K562 (cell line): ENCODE measurements at places on chromosomes 12 and 14. TPM values are rescaled to one million over a fixed set of nuclear protein-coding genes. Genes with fewer than 3 reads are reported as not detected.

DNA sequence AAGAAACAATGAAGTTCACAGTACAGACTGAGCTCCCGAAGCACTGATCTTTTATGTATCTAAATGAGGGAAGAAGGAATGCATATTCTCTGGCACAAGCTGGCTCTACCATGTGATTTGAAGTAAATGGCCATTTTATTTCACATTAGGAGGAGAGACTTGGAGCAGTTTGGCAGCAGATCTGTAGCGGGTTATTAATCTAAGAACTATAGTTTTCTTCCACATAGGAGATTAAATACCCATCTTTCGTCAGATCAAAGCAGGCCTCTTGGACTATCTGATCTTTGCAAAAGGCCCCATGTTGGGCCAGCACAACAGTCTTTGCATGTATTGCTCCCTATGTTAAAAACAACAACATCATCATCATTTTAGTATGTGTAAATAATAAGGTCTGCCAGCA, 477.8 kb downstream of the ZFP36L1 start:
- DNase-seq, result no peak

DNA sequence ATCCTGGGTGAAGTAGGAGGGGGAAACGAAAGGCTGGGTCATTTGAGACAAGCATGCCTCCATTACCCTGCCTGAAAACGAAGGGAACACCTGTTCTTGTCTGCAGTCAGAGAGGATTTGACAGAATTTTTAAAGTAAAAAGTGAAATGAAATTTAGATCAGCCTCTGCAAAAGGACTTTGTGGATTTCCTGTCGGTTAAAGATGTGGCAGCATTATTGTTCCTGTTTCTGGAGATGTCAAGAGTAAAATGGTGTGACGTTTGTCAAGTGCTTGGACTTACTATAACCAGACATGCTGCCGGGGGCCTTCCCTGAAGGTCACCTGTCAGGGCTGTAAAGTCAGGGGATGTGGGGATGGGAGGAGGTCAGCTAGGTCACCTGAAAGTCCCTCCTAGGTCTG, 32.0 kb downstream of the NRXN3 start:
- no peak for DNase-seq

The PRR4 gene
- total RNA-seq, result 1.6 and 2.1 TPM in 2 replicates

DNA sequence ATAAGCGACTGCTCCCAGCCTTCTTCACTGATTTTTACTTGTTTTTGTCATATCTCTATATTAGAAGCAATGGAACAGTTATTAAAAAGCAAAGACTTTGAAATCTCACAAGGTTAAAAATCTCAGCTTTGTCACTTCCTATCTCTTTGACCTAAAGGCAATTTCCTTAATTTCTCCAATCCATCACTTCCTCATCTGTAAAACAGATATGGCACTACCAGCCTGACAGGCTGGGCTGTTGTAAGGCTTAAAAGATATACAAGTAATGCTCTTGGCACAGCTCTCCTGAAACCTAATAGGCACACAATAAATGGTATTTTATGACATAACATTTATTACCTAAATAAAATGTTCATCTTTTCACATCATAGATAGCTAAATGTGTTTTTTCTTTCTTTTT, 25.6 kb downstream of the ATXN2 start:
- DNase-seq, result no peak

The NPFF gene
- not detected in 2 replicates for total RNA-seq

The RNU4-1 gene
- 3,001 and 3,563 TPM in 2 replicates for total RNA-seq

- no peak for DNase-seq
Observed at GRCh38 chr12:72286526-72286925, 14.4 kb downstream of the TRHDE start.

DNA sequence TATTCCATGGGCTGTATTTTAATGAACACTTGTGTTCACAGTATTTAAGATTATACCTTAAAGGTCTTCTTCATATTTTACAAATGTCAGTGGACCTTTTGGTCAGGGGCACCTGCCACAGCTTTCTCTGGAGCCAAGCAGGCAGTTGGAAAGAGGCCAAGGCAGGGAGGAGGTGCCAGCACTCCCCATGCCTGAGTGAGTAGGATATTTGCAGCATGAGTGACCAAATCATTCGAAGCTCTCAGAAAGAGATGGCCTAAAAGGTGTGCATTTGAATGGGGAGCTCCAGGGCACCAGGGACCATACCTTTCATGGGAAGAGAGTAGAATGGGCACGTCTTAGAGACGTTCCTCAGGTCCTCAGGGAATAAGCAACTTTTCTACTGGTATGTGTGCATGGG, 121.6 kb downstream of the GPR135 start:
- no peak for DNase-seq

The LMNTD1 gene
- total RNA-seq, result not detected in 2 replicates

- no peak for DNase-seq
Observed at GRCh38 chr12:79451978-79452377, 238.8 kb downstream of the PAWR start.

GRCh38 chr14:67756496-67756895, 54.8 kb downstream of the RDH12 start:
- DNase-seq, result no peak

DNA sequence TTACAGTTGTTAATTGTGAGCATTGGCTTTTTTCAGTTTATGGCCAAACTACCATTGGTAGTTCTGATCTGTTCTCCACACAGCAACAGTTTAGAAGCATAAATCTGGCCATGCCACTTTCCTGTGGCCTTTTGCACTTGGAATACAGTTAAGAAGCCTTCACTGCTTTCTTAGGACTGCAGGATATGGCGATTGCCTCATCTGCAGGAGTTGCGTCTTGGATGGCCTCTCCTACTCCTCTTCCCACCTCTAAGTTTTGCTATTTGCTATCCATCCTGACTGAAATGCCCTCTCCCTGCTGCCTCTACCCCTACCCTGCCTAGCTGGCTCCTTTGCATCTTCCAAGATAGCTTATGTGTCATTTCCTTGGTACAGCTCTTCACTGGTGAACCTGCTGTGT, 12.8 kb upstream of the BMAL2 start:
- no peak for DNase-seq
